ENCODE measurements at places on chromosomes 6 and 20.

DNA sequence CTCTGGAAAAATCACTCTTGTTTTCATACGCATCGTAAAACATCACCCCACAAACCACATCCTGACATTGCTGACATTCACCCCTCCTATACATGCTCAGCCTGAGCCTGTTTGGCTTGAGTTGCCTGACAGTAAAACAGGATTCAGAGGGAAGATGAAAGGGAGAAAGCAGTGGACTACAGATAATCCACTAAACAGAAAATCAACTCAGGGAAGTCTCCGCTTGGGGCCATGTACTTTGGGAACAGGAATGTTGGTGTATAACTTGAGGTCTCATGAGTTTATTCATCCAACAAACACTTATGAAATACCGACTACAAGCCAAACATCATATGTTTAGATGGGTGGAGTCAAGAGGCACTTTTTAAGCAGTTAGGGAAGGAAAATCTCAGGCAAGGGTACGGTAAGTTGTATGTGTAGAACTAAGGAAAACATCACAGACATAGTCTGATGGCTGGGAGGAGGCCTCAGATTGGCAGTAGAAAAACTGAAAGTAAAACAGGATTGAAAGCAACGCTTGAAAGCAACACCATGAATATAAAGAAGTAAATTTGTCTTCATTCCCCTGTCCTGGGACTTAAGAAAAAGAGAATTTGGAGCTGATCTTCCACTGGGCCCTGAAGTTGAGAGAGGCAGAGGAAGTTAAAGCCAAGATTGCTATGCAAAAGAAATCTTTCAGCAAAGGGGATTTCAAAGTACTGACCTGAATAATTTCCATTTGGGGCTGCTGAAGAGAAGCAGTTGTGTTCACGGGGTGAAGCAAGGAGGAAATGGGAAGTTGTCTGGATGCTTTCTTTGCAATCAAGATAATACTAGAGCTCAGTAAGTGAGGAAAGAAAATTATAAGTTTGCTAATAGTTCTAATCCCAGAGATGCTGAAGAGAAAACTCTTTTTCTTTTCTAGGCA is 28.8 kb downstream of the PDE7B start:
- peak; percentile 74 for DNase-seq

GRCh38 chr20:45894797-45895196 is 3.7 kb downstream of the CTSA start:
- DNase-seq: no peak

GRCh38 chr6:21556968-21557721 is 36.4 kb upstream of the SOX4 start:
- no peak for DNase-seq

- DNase-seq: no peak
These were observed 68.0 kb downstream of the BTBD9 start for GRCh38 chr6:38571721-38572120.

- no peak for DNase-seq
These were observed 45.9 kb upstream of the TULP1 start for GRCh38 chr6:35558571-35558970.

DNA sequence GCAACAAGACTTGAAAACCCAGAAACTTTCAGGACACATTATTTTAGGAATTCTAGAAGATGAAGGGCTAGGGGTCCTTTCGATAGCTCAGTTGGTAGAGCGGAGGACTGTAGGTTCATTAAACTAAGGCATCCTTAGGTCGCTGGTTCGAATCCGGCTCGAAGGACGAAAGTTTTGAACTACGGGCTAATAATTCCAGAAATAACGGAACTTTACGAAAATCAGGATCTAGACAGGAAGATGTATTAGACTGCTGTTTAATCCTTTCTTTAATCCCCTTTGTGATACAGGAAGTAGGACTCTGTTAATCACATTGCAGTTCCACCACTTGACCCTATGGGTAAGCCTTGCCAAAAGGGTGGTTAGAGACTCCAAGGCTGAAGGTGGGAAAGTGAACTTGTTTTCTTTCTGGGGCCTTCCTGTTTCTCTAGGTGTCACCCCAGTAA is 21.2 kb upstream of the ABT1 start:
- DNase-seq: no peak

DNA sequence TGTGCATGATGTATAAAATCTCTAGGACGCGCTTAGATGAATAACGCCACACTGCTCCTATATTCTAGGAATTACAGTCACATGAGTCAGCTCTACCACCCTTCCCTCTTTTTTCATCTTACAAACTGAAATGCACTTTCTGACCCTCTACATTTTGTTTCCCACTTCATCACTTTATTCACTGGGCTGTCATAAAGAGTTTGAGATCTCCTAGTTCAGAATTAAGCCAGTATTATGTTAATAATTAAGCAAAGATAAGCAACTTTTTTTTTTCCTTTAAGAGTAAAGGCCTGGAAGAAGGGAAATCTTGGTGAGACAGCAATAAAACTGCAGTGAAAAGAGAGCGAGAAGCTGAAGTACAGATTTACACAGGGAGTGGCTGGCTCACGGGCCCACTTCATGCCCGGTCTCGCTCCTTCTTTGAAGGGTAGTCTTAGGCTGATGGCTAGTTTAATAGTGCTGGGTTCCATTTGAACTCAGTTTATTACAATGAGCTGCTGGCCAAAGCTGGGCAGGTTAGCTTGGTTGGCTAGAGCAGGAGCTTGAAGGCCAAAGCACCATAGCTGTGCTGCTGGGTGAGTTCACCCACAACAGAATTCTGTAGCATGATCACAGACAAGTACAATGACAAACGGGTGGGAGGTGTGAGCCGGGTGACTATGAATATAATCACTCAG is 110.6 kb downstream of the MAP7 start:
- no peak for DNase-seq

DNA sequence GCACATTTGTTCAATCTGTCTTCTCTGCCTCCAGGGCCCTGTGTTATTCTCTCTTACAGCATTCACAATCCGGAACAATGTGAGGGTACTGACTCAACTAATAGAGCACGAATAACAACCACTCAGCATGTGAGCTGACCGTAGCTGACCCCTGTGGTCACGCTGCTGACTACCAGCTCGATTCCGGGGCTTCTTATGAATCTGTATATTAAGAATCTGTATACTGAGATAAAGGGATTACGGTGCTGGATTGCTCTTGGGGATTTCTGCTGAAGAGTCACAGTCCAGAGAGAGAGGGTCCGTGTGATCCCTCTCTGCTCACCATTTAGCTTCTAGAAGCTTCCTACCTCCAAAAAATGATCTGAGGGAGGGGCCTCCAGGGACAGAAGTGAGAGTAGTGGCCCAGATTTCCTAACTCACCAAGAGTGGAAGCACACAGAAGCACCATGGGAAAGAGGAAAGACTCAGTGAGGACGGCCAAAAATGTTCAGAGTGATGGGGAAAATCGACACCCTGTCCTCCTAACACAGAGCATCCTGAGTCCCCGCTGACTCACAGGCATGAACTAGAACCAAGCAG is 156.2 kb downstream of the THBS2 start:
- no peak for DNase-seq

DNA sequence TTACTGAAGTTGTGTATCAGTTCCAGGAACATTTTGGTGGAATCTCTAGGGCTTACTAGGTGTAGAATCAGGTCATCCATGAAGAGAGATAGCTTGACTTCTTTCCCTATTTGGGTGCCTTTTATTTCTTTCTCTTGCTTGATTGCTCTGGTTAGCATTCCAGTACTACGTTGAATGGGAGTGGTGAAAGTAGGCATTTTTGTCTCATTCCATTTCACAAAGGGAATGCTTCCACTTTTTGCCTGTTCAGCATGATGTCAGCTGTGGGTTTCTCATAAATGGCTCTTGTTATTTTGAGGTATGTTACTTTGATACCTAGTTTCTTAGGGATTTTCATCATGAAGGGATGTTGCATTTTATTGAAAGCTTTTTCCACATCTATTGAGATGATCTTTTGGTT is 195.3 kb downstream of the MOXD1 start:
- DNase-seq: no peak

DNA sequence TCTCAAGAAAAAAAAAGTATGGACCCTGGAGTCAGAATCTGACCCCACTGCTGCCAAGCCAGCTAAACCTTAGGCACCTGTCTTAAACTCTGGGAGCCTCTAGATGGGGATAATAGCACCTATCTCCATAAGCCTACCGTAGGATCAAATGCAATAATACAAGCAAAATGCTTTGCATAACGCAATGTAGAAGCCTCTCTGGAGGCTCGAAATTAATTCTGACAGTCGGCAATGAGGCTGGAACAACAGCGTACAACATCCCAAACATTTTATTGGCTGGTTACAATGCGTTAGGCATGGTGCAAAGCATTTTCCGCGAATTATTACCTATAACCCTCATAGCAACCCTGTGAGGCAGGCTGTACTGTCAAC is 521 bp downstream of the CDK5RAP1 start:
- DNase-seq: no peak
